ENCODE measurements at places on chromosomes 2 and 18. TPM values are rescaled to one million over a fixed set of nuclear protein-coding genes. Genes with fewer than 3 reads are reported as not detected.

GRCh38 chr2:128304715-128305554 is 13.7 kb downstream of the HS6ST1 start:
- DNase-seq: peak; percentile 92

LANCL1 gene
- total RNA-seq: 59.6 TPM

LYPD1 gene
- not detected for total RNA-seq

DNA sequence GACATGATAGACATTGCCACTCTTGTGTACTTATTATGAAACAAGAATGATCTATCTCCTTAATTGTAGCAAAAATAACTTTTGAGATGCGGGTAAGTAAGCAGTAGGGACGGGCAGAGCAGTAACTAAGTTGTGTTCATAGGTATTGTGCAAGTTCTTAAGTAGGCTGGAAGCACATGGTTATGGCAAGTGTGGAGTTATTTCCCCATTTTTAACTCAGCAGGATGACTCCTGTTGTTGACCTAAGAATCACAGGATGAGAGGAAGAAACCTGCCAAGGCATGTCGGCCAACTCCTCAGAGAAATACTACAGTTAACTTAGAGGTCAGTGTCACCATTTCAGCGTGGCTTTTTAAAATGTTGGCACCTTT is 51.1 kb upstream of the FN1 start:
- DNase-seq: no peak

GRCh38 chr2:28129955-28130695 is 239.6 kb downstream of the BABAM2 start:
- DNase-seq: no peak

- DNase-seq: no peak
Measured at GRCh38 chr2:161976917-161977316, 97.1 kb downstream of the DPP4 start.

All from right cardiac atrium (tissue), 5 donors.